ENCODE measurements at places on chromosomes 1 and 21.
A peak's percentile ranks its signal among the peaks of the same experiment; 100 is the strongest.

DNA sequence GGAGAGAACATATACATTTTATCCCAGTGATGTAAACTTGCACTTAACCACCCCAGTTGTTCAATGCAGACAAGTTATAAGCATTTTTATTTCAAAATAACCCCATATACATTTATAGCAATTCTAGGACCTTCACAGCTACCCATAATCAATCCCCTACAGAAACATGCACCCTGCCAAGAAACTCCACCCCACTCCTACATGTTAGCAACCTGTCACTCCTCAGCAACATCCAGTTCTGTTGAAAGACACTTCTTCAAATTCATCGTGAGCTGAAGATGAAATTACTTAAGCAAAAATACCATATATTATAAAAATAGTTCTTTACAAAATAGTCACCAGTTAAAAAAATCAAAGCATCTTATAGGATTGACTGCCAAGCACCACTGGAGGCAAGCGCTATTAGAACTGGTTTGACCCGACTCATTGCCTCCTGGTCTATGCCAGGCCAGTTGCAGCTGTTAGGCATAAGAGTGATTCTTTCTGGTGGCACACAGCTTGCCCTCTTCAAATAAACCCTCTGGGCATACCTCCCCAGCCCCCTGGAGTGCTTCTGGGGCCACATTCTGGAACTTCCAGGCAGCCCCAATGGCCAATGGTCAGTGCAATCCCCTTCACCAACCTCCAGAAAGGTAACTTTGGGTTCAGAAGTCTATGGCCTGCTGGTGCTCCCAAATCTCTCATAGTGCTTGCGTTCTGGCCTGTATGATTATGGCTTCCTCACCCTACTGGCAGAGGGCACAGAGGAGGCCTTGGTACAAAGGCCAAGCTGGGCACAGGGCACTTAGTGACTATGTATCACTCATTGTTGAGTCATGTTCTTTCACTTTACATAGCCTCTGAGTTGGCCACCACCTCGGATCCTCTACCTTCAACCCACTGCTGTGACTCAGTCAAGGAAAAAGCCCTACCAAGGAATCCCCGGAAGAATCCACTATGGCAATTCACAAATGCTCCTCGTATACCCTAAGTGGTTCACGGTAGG, 72.2 kb upstream of the RALGPS2 start:
- no peak for DNase-seq

GRCh38 chr1:71600023-71600422, 519.2 kb upstream of the ZRANB2 start:
- no peak for DNase-seq

DNA sequence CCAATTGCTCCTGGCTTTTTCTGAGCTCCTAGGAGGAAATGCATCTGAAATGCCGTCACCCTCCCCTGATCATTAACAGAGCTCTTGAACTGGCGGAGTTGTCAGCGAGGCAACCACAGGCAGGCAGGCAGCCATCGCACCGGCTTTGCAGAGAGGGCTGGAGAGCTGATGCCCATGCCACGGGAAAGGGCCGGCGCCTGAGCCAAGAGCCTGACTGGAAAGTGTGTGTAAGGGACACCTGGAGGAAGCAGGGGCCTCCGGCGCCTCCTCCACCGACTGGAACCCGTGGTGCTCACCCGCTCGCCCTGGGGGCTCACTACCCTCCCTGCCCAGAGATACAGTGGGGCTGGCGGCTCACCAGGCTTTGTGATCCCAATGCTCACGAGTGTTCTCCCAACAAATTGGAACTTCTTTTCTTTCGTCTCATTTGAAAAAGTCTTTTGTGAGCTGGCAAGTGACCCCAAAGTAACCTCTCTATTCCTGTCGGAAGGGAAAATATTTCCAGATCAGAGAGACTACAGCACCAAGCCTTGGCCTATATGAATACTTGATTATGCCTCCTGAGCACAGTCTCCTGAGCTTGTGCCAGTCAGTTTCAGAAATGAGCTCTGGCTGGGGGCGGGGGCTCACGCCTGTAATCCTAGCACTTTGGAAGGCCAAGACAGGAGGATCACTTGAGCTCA, 97.7 kb upstream of the SLC25A33 start:
- no peak for DNase-seq

DNA sequence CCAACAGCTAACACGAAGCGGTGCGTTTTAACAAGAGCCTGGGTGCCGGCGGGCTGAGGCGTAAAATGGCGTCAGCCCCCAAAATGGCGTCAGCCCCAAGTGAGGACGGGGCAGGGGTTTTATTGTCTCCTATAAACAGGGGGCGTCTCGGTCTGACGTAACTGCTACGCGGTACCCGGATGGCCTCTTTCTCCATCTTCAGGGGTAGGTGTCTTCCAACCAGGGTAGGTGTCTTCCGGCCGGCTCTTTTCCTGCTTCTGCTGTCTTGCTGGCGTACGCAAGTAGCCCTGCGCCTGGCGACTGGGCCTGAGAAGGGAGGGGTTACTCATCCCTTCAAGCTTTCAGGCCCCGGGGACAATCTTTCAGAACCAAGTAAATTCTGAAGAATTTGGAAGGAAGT, 45.3 kb downstream of the LGR6 start:
- no peak for DNase-seq

DNA sequence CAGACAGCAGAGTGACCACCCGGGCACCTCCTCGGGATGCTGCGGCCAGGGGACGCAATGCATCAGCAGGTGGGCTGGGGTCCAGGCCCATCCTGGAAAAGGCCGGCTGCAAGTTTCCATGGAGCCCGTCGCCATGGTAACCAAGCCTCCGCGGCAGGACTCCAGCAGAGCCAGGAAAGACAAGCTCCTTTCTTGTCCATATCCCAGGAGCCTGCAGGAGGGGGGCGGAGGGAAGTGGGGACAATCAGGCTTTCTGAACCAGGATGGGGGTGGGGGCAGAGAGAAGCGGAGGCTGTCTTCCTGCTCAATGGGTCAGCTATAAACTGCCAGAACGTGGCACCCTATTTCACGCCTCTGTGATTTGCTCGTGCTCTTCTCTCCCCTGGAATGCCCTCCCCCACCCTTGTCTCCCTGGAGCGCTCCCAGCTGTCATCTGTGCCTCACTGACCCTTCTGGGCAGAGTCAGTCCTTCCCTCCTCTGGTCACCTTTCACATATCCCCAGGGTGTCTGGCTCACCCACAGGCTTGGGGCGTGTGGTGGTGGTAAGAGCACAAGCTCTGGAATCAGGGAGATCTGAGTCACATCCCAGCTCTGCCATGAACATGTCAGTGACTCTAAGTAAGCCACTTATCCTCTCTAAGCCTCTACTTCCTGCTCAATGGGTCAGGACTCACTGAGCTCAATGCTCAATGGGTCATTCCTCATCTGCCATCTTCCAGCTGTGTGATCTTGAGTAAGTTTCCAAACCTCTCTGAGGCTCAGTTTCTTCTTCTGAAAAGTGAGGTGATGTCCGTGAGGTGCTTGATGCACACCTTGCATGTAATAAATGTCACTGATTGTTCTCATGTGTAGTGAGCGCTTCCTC, 58.9 kb upstream of the LAPTM5 start:
- no peak for DNase-seq

DNA sequence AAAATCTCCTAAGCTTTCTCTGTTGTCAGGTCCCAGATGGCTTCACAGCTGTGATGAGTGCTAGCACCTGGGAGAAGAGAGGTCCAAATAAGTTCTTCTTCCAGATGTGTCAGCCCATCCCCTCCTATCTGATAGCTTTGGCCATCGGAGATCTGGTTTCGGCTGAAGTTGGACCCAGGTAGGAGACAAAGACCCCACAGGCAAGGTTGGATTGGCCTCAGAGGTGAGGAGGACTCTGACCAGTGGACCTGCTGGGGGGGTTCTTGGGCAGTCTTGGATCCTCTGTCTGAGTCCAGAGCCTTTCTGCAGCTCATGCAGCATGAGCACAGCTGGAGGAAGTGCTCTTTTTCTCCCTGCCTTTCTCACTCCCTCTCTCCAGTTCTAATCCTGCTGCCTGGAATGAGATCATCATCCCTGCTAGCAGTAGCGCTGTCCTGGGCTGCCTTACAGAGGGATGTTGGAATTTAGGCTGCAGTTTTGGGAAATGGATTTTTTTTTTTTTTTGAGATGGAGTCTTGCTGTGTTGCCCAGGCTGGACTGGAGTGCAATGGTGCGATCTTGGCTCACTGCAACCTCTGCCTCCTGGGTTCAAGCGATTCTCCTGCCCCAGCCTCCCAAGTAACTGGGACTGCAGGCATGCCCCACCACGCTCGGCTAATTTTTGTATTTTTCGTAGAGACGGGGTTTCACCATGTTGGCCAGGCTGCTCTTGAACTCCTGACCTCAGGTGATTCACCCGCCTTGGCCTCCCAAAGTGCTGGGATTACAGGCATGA, 7.1 kb downstream of the RNPEP start:
- DNase-seq: no peak

- DNase-seq: peak; percentile 28
Observed at GRCh38 chr1:6424619-6425593, at the start of gene ESPN. TSS of gene ESPN (plus strand) at chr1:6424776. CDS start at chr1:6424956, 180 bp downstream.

DNA sequence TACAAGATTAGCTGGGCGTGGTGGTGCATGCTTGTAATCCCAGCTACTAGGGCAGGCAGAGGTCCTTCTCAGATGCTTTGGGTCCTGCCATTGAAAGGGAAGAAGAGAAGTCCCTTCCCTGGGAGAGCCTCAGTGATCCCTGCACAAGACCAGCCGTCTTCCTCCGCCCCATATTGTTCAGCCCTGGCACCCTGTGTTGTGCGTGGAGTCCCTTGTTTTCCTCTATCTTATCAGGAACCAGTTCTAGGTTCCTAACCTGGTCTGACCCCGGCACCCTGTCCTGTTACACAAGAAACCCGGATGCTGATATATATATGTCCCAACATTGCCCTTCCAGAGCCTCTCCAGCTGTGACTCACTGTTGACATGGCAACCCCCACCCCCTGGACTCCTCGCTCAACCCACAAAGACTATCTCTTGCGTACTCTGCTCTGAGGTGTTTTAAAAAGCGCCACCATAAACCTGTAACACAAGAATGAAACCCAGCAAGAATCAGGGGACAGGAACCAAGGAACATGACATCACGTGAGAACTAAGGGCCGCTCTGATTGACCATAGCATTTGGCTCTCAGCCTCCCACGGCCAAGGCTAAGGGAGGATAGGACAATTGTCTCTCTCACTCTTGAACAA, 4.8 kb downstream of the MX2 start:
- DNase-seq: no peak

GRCh38 chr1:5451671-5452070, 540.6 kb downstream of the NPHP4 start:
- no peak for DNase-seq

DNA sequence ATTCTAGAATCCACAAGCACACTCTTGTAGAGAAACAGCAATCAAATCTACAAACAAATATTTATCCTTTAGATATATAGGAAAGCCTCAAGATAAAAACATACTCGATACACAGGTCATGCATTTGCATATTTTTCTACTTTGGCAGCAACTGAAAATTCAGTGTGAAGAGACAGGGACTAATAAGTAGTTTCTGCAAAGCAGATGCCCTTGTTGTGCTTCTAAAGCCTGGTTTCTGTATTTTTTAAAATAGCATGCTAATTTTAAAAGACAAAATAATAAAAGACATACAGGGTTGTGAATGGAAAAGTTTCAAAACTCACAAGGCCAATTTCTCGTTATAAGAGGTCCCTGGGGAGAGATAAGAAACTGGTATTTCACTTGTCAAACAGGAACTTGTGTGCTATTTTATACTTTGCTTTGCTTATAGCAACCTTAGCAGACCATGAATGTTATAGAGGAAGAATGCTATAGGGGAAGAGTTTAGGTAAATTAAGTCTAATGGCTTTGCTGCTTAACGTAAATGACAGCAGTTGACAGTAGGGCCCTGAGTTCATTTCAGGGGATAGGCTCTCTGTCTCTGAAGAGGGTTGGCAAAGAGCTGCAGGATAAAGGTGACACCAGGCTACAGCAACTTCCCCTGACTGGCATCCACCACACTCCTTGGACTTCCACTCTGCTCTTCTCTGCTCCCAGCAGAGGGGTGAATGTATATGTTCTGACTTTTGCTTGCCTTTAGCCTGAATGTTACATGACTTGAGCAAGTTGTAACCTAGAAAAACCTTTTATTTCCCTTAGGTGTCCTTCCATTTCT, 9.4 kb upstream of the RGS13 start:
- DNase-seq: no peak

DNA sequence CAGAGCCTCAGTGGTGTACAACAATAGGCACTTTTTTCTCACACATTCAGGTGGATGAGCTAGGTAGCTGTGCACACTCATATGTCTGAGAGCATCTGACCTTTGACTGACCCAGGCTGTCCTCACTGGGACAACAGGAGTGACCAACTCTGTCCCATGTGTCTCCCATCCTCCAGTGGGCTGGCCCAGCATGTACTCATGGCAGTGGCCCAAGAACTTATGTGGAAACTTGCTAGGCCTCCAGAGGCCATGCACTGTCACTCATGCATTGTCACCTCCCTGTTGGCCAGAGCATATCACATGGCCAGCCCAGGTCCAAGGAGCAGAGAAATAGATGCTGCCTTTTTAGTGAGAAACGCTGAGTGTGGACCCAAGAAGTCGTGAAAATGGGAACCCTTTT, 158.8 kb downstream of the IGSF21 start:
- DNase-seq: no peak

GRCh38 chr21:40634141-40634540, 212.8 kb downstream of the DSCAM start:
- no peak for DNase-seq

DNA sequence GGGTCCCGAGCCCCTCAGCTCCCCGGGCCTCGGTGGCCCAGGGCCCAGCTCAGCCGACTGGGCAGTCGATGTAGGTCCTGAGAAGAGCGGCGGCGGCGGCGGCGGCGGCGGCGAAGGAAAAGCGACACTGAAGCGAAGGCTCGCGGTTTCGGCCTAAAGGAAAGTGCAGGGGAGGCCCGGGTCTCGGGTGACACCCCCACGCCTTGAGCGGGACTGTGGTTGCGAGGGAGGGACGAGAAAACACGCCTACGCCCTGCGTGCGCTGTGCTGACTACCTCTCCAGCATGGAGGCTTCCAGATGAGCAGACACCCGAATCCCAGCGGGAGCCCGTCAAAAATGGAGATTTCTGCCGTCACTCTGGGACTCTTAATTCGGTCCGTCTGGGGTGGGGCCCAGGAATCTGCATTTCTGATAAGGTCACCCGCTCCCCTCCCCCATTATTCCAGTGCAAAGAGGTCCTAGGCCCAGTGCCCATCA, 31.2 kb downstream of the DNTTIP2 start:
- DNase-seq: peak; percentile 48

DNA sequence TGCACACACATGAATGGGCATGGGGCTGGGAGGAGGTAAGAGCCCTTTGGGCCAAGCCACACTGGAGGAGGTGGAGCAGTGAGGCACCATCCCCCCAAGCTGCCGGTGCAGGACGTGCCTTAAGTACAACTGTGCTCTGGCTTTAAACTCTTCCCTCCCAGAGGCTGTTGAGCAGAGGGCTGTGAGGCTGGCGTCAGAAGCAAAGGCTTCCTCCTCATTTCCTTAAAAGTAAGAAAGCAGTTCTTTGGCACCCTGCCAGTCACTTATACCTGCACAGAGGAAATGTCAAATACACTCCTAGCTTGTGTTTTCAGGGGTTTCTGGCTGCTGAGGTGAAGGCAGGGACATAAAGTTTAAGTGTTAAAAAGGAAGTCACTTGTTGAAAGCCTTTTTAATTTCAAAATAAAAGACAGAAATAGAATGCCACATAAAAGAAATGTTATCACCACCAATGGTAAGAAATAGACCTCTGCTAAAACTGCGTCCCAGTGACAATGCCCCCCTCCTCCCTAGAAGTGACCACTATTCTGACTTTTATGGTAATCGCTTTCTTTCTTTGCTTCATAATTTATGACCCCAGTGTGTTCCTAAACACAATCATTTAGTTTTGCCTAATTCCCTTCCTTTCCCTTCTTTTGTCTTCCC, 33.0 kb downstream of the LAMC2 start:
- DNase-seq: no peak

- DNase-seq: no peak
Observed at GRCh38 chr1:245015031-245015430, 139.8 kb upstream of the KIF26B start.

Data from memory B cell (primary cell).